ENCODE measurements at places on chromosomes 1 and 21.
A peak's percentile ranks its signal among the peaks of the same experiment; 100 is the strongest.

- DNase-seq = peak; percentile 91
Measured at GRCh38 chr1:227192163-227192562, 126.1 kb downstream of the CDC42BPA start.

- DNase-seq = no peak
Measured at GRCh38 chr21:15011967-15012366, 52.8 kb downstream of the NRIP1 start.

DNA sequence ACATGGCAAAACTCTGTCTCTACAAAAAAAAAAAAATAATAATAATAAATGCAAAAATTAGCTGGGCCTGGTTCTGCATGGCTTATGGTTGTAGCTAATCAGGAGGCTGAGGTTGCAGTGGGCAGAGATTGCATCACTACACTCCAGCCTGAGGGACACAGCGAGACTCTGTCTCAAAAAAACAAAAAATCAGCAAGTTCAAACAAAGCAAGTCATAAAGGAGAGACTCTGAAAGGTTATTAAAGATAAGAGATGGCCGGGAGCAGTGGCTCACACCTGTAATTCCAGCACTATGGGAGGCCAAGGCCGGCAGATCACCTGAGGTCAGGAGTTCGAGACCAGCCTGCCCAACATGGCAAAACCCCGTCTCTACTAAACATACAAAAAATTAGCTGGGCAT, 28.8 kb downstream of the COP1 start:
- DNase-seq = no peak

GRCh38 chr1:222709700-222710153, 2.6 kb downstream of the AIDA start:
- no peak for DNase-seq

GRCh38 chr1:85148524-85149250, 52.1 kb downstream of the SYDE2 start:
- peak; percentile 65 for DNase-seq

DNA sequence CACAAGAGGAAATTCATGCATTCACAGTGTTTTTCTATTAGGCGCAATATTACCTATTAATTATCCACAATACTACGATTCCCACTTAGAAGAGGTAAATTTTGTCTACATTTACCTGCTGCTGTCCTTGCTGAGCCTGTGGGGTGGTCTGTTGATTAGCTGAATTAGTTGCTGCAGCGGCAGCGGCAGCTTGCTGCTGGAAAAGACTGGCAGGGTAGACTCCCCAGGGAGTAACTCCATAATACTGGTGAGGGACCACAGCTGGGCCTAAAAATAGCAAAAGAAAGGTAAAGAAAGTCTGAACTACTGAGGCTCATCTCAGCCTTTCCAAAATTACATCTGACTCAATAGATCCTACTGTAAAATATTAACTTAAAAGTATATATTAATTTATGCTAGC, 66.0 kb upstream of the SDC3 start:
- no peak for DNase-seq

- DNase-seq = peak; percentile 24
Measured at GRCh38 chr1:70142075-70142474, 63.3 kb downstream of the LRRC40 start.

- no peak for DNase-seq
Measured at GRCh38 chr1:45545019-45545493, 5.6 kb upstream of the AKR1A1 start.

DNA sequence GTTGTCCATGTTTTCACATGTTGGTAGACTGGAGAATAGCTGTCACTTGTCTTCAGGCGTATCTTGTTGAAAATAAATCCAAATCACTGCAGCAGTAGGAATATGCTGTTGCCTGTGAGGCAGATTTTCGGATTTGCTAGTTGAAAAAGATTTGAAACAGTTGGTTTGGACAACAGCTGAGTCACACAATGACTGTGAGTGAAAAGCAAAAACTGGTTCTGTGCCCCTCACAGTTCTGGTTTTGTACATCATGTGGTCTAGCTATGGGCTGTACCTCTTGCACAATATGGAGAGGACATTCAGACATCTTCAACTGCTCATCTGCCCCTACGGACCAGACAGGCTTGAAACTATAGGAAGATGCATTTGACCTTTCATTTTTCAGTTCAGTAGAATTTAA, 1.8 kb downstream of the ARF1 start:
- peak; percentile 62 for DNase-seq

DNA sequence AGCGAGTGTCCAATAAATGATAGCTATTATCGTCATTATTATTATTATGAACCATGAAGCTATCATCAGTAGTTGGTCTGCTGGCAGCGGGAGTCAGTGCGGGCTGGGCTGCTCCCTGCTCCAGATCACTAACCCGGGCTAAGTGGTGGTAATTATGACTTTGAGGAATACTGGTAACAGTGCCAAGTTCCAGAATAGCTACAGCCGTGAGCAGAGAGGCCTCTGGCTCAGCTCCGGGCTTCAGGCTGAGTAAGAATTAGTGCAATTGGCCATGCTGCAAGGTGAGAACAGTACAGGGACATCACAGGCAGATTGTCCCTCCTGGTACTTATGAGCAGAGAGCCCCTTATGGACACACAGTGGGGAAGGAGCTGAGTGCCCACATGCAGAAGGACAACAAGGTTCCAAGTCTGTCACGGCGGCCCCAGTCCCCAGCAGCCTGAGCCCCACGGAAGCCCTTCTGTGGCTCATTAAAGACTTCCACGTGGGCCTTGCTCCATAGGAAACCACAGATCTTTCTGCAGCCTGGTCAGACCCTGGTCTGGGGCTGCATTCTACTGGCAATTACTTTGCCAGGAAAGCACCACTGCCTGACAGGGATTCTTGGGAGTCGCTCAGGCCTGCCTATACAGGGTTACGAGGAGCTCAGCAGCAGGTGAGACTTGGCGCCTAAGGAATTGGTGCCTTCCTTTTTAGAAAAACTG, 235.1 kb downstream of the RRAGC start:
- DNase-seq = no peak

- DNase-seq = peak; percentile 79
Measured at GRCh38 chr1:53899206-53899628, 5.2 kb downstream of the DIO1 start.

- DNase-seq = peak; percentile 72
Measured at GRCh38 chr1:53485478-53486394, 26.5 kb downstream of the DMRTB1 start.

GRCh38 chr1:43976045-43976444, 1.3 kb downstream of the ATP6V0B start:
- DNase-seq = no peak

- no peak for DNase-seq
Measured at GRCh38 chr1:174469052-174469451, 21.3 kb downstream of the GPR52 start.

- no peak for DNase-seq
Measured at GRCh38 chr21:44998621-44999427, 59.0 kb downstream of the SLX9 start.

DNA sequence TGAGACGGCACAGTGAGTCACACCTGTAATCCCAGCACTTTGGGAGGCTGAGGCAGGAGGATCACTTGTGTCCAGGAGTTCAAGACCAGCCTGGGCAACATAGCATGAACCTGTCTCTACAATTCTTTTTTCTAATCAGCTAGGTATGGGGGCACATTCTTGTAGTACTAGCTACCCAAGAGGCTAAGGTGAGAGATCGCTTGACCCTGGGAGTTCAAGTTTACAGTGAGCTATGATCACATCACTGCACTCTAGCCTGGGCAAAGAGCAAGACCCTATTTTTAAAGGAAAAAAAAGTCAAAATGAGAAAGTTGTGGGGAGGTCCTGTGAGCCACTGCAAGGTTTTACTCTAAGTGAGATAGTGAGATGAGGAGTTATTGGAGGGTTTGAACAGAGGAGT, 34.8 kb upstream of the AHCTF1 start:
- no peak for DNase-seq

GRCh38 chr1:40143891-40144575, 17.2 kb upstream of the RLF start:
- peak; percentile 63 for DNase-seq

GRCh38 chr1:197984289-197984688, 67.1 kb downstream of the LHX9 start:
- peak; percentile 50 for DNase-seq

- no peak for DNase-seq
Measured at GRCh38 chr1:207744000-207744534, 7.8 kb upstream of the CD46 start.

GRCh38 chr1:226181996-226182714, 4.4 kb downstream of the ACBD3 start:
- peak; percentile 37 for DNase-seq

DNA sequence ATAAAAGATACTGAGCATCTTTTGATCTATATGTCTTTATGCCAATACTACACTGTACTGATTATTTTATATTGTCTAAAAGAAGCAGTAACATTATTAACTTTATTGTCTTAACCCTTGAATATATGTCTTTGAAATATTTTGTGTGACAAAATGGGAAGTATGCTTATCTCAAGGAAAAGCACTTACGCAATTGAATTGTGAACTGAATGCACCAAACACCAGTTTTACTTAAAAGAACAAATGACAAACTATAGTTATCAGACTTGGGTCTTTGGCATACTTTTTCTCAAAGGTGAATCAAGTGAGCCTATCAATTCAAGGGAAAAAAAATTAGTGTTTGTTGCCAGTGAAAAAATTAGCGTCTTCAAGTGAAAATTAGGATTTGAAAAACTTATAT, 9.2 kb upstream of the SLC6A9 start:
- DNase-seq = no peak

DNA sequence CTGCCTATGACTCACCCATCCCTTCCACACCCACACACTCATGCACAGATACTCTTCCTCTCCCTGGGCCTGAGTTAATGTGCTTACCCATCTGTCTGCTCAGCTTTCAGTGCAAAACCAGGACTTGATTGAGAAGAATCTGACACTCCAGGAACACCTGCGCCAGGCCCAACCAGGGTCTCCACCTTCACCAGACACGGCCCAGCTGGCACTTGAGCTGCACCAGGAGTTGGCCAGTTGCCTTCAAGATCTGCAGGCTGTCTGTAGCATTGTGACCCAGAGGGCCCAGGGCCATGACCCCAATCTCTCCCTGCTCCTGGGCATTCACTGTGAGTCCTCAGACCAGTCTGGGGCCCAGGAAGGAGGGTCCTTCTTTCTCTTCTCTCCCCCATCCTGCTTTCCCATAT, 3.5 kb upstream of the SH3BGRL3 start:
- no peak for DNase-seq

DNA sequence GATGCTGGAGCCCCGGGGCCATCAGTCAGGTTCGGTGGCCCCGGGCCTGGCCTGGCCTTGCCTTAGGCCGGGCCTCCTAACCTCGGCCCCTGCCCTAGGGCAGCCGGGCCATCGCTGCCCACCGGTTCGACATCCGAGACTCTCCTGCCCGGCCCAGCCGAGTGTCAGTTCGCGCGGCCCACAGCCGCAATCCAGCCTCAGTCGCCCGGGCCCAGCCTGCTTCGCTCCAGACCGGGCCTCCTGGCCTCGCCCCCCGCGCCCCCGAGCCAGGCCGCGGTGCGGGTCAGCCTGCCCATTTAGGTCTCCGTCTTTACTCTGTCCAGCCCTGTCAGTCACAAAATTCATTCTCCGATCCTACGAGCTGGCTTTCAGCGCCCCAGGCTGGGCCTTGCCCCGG, 777 bp downstream of the LRRC41 start:
- no peak for DNase-seq

- DNase-seq = peak; percentile 41
Measured at GRCh38 chr1:55262822-55263221, 47.7 kb upstream of the USP24 start.

DNA sequence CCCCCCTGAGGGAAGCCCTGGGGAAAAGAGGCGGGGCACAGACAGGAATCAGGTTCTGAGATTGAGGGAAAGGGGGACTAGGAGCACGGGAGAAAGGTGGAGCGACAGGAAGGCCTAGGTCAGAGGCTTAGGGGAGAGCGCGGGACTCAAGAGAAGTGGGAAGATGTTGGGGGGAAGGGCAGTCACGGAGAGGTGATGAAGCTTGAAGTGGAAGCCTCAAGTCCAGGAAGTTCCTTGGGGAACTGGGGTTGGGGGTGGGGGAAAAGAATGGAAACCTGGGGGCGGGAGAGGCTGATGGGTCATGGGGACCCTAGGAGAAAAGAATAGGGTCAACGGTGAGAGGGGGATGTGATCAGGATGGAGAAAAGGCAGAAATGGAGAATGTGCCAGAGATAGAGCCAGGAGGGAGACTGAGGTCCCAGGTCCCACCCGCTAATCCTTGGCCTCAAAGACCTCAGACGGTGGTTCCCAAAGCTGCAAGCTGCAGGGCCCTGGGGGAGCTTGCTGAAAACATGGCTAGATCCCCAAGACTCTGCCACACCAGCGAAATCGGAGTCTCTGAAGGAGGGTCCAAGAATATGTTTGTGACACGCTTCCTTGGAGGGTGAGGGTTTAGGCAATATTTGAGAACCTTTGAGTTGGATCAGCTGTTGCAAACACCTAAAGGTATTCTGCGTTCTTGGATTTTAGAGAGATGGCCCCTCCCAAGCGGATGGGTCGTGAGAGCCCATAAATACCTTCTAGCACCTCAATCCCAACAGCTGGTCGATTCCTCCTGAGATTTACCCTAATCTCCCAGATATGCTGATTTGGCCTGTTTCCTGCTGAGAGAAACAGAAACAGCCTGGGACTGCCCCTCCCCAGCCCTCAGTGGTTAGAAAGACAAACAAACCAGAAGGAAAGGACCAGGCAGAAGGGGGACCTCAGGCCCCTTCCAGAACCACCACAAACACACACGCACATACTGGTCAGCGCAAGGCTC, 3.6 kb downstream of the C1orf232 start:
- DNase-seq = no peak

DNA sequence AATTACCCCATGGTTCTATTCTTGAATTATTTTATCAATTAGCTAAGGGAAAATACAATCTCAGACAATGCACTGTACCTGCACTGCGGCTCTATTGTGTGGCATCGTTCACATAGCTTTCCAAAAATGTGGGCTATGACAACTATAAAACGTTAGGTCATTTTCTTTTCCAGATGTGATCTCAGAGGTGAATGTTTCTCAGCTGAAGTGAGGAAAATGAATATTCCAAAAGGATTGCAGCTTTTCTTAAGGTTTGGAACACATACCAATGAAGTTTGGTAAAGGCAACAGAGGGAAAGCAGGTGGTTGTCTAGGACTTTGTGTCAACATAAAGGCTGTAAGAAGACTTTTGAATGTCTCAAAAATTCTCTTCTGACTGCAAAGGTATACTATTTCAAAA, 105.5 kb downstream of the NRIP1 start:
- peak; percentile 18 for DNase-seq

- no peak for DNase-seq
Measured at GRCh38 chr1:179748772-179749171, 5.7 kb downstream of the FAM163A start.

All from fibroblast of skin of right quadriceps (primary cell).